CD4-positive, alpha-beta T cell treated with Interleukin-4 for 4 hours (primary cell): ENCODE measurements at places on chromosomes 6 and 20.

DNA sequence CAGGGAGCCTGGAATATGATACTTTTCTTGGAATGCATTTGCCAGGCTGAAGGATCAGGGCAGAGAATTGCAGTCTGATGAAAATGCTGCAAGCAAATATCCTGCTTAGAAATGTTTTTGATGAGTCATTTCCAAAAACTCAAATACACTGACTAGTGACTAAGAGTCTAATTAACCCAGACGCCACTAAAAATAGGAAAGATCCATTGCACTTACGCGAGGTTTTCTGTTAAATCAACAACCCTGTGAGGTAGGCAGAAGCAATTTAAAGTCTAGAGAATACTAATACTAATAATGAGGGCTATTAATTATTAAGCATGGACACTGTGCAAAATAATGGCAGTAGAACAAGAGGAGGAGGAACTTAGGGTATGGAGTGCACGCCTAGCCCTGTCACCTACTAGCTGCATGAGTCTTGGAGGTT lies 130.1 kb upstream of the DOK5 start:
- DNase-seq, result no peak

GRCh38 chr6:10170816-10171215 lies 244.1 kb downstream of the TFAP2A start:
- DNase-seq, result no peak

DNA sequence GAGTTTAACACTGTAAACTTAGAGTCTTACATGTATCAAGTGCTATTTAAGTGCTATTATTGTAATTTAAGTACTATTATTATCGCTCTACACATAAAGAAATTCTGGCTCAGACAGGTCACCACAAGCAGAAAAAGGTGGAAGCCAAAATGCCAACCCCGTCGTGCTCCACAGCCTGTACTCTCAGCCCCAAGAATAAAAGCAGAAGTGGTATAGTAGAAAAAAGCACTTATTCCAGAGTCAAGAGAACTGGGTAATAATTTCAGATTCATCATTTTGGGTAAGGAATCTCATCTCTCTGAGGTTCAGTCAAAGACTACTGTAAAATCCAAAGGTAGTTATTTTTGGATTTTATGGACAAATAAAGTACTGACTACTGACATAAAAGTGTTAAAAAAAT lies 943 bp downstream of the ZUP1 start:
- DNase-seq, result no peak

GRCh38 chr6:26198722-26199056 lies 111.5 kb downstream of the HFE start:
- DNase-seq, result no peak

- no peak for DNase-seq
Observed at GRCh38 chr6:1810880-1811279, 201.2 kb downstream of the FOXC1 start.

GRCh38 chr6:101477436-101477835 lies 83.9 kb downstream of the GRIK2 start:
- DNase-seq, result no peak

- DNase-seq, result no peak
Observed at GRCh38 chr6:97440590-97441176, 157.7 kb upstream of the MMS22L start.

GRCh38 chr6:149864578-149865535 lies 698 bp upstream of the LRP11 start:
- peak; percentile 62 for DNase-seq

- no peak for DNase-seq
Observed at GRCh38 chr20:22762576-22763256, 178.3 kb upstream of the FOXA2 start.

GRCh38 chr6:159746759-159747158 lies 15.1 kb upstream of the ACAT2 start:
- no peak for DNase-seq

GRCh38 chr6:5729080-5729434 lies 277.7 kb downstream of the NRN1 start:
- no peak for DNase-seq

GRCh38 chr6:137919837-137920730 lies 53.0 kb downstream of the TNFAIP3 start:
- DNase-seq, result no peak

GRCh38 chr6:129853996-129854711 lies 7.0 kb downstream of the TMEM244 start:
- no peak for DNase-seq
